Amygdala (tissue), 56 donors: ENCODE measurements at places on chromosomes 11 and 22.

GRCh38 chr11:46003572-46003971, 81.1 kb downstream of the LARGE2 start:
- no peak for DNase-seq

DNA sequence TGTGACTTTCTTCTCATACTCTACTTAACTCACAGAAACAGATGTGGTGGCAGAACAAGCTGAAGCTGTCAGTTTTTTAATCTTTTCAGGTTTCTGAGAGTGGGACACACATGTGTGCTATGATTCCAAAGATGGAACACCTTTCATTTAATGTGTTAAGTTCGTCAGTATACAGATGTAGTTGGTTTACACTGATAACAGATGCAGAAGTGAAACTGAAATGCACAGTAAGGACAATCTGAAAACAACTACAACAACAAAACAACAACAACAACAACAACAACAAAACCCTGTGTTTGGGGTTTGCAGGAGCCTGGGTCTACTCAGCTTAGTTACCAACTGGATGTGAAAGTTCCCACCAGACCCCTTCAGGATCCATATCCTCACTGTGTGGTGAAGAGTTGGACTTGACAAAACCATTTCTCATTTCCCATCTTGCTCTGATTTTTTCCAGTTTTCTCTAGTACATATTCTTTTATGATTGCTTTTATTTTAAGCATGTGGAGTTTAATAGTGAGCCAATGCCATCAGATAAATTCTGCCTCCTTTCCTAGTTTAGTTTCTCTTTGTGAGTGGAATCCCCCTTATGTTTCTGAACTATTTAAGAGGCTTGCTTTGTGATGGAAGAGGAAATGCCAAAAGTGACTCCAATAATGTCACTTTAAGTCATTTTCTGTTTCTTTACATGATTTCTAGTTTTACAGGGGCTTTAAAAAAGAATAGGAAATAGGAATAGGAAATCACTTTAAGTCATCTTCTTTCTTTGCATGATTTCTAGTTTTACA, 47.8 kb downstream of the ARHGAP42 start:
- no peak for DNase-seq

DNA sequence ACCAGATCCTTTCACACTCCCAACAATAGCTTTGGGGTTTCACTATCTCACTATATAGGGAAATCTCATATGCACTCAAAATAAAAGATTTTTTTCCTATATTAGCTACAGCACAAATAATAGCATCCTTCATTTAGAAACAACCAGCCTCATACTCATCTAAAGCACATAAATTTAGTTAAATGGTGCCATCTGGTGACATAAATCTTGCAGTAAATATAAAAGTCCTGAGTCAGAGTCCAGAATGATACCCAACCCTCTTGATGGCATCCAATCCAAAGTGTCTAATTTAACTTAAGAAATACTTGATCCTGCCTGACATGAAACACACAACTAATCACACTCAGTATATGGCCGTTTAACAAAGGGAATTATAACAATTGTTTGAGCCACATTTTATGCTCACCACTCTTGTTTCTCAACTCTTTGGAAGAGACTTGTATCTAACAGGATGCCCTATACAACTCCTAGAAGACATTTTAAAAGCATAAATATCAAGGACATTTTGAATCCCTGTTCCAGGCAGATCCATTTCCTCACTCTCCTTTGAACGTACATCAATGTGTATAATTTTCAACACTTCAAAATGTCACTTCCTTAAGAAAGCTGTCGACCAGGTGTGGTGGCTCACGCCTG, 36.2 kb downstream of the DLG2 start:
- no peak for DNase-seq

DNA sequence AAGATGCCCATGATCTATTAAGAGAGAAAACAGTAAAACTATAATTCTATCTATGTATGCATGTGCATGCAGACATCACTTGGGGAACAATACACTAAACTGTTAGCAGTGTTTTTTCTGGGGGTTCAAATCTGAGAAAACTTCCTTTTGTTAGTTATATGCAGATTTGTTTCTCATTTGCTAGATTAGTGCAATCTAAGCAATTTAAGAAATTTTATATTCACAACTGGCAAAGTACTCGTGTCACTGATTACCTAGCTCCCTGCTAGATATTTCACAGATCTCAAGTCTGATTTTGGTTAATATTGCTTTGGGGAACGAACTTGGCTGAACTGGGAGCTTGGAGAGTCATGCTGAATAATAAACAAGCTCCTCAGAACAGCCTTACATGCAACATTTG, 14.9 kb upstream of the OSBP start:
- no peak for DNase-seq

- DNase-seq, result peak; percentile 37
Measured at GRCh38 chr22:46122511-46122971, 27.8 kb upstream of the PPARA start.

- DNase-seq, result peak; percentile 72
Measured at GRCh38 chr11:406796-407650, 7.8 kb downstream of the SIGIRR start.

- DNase-seq, result no peak
Measured at GRCh38 chr11:8339592-8340022, 75.9 kb upstream of the LMO1 start.

GRCh38 chr11:106101370-106101769, 23.9 kb downstream of the AASDHPPT start:
- no peak for DNase-seq

- DNase-seq, result no peak
Measured at GRCh38 chr11:95450547-95451123, 219.6 kb upstream of the SESN3 start.

- no peak for DNase-seq
Measured at GRCh38 chr22:37292641-37293040, 10.3 kb downstream of the CYTH4 start.

DNA sequence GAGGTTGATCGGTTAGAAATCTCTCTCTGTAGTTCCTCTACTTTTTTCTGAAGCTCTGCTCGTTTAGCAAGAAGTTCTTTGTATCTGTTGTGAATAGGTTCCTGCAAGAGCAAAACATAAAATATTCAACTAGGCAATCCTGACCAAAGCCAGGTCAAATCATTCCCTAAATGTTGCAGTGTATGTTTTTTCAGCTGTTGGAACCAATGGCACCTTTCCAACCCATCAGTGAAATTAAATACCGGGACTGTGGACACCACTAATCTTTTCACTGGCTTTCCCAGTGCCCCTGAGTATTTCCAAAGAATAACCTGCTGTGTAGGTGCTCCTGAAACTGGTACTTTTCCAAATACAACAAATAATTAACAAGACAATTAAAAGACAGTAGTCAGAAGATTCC, 45.1 kb downstream of the CEP57 start:
- DNase-seq, result no peak

- no peak for DNase-seq
Measured at GRCh38 chr22:38649841-38650522, 6.2 kb downstream of the FAM227A start.

GRCh38 chr11:65132988-65133700, 1.2 kb downstream of the SYVN1 start:
- no peak for DNase-seq

- DNase-seq, result no peak
Measured at GRCh38 chr11:62554387-62555167, 8.0 kb upstream of the AHNAK start.

DNA sequence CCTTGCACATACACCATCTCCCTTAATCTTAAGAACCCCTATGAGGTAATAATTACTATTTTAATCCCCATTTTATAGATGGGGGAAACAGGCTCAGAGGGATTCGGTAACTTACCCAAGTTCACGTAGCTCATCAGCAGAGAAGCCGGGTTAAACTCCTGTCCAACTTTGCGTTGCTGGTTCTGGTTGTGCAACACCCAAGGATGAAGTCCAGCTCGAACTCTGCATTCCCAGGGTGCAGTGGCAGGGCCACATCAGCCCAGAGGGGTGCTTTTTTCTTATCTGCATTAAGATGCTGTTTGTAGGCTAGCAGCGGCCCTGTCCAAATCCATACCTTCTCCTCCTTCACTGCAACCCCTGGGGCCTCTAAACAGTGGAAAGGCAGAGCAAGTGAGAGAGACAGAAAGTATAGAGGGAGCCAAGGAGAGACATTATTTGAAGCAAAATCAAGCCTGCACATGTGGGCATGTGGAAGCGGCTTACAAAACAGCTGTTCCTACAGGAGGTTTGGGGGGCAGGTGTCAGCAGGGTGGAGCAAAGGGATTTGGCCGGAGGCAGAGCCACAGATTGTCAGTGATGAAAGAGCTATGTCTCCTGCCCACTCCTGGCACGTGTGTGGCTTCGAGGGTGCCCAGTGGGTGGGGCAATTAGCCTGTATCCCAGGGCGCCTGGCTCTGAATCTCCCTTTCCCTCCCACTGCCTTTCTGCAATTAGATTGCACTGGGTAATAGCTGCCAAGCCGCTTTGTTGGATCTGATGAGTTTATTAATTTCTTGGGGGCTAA, 129.5 kb upstream of the TBCEL start:
- no peak for DNase-seq

GRCh38 chr22:36430863-36431262, 43.1 kb upstream of the MYH9 start:
- no peak for DNase-seq

DNA sequence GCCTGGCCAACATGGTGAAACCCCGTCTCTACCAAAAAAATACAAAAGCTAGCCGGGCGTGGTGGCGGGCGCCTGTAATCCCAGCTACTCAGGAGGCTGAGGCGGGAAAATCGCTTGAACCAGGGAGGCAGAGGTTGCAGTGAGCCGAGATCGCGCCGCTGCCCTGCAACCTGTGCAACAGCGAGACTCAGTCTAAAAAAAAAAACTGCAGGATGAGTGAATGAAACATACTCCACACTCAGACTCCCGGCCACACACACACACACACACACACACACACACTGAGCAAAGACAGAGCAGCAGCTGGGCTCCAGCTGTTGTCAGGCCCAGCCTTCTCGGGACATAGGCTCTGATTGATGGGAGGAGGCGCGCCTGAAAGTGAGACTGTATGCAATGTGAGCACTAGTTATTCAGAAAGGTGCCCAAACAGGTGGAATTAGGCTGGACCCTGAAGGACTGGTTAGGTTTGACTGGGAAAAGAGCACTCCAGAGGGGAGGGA, 1.5 kb upstream of the PLEKHA7 start:
- DNase-seq, result no peak

DNA sequence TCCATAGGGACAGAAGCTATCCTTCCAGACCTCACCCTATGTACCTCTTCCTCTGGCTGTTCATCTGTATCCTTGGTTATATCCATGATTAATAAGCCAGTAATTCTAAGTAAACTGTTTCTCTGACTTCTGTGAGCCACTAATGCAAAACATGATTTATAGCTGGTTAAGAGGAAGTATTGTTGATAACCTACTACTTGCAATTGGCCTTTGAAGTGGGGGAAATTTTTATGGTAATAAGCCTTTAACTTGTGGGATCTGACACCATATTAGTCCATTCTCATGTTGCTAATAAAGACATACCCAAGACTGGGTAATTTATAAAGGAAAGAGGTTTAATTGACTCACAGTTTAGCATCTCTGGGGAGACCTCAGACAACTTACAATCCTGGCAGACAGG, 21.9 kb downstream of the CASP12 start:
- no peak for DNase-seq

GRCh38 chr11:72673284-72673942, 809 bp downstream of the PDE2A start:
- no peak for DNase-seq

DNA sequence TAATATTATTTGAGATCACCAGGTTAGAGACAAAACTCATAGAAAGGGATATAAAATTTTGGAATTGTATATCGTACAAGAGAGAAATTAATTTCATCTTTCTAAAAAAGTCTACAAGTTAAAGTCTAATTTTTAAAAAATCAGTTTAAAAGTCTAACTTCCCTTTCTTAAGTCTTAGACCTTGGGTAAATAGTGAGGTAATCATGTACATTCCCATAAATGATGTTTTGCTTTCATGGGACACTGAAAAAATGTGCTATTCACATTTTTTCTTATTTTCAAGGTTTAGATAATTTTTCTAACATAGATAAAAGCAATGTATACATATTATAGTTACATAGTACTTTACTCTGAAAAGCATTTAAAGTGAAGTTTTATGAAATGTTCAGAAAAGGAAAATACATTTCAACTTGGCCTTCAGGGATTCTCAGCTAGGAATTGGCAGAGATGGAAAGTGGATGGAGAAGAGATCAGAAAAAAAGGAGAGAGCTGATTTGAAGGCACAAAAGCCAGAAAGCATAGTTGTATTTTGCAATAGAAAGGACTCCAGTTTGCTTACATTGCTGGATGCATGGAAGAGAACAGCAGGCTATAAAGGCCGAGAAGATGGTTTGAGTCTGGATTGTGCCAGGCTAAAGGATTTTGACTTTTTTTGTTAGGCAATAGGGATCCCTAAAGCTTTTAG, 194.0 kb downstream of the CASP12 start:
- no peak for DNase-seq

GRCh38 chr11:82105331-82105998, 628.2 kb downstream of the FAM181B start:
- no peak for DNase-seq

DNA sequence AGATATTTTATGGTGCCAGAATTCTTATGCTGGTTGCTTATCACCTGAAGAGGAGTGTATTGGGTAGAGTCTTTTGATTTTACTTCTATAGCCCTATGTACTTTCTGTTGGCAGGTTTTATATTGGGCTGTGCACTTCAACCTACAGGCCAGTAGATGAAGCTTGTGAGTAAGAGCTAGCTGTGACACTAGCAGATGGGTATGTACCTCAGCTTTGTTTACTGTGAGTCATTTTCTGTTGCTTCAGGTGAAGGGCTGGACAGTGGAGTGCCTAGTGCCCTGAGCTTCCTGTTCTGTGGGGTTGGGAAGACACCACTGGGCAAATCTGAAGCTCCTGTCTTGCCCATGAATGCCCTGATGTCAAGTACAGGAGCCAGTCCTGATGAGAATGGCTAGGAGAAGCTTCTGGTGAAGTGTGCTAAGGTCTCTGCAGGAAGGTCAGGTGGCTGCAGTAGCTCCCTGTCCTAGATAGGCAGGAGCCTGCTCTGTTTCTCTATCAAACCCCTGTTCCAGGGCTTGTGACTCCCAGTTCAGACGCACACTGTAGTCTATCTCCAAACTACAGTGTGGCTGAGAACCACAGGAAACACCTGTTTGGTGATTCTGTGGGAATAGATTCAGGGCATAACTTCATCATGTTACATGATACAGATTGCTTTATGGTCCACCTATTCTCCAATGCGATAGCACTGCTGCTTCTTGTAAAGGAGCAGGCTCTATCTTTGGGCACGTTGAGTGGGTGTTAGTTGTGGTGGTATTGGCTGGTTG, 755.7 kb downstream of the KCNA4 start:
- DNase-seq, result no peak

DNA sequence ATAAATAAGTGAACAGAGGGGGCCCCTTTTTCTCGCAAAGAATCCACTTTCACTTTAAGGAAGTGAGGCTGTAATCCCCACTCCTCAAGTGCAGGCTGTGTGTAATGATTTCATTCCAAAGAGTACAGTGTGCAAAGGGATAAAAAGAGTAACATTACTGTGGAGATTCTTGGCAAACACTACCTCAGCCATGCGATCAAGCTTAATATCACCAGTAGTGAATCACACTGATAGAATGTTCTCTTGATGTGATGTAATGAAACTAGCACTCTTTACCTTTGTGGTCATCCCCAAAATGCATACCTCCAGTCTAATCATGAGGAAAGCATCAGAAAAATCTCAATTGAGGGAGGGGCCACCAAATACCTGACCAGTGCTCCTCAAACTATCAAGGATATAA, 246.1 kb upstream of the CHORDC1 start:
- no peak for DNase-seq

GRCh38 chr22:32336121-32336603, 21.5 kb upstream of the RFPL3 start:
- DNase-seq, result no peak
